Chondrocyte (in vitro differentiated cells): ENCODE measurements at places on chromosomes 3 and 15. TPM values are rescaled to one million over a fixed set of nuclear protein-coding genes. Genes with fewer than 3 reads are reported as not detected.

COL8A1 gene
- 2,310 to 3,570 TPM (median 2,343 TPM) in 3 replicates for total RNA-seq

SAMMSON gene
- total RNA-seq: 0.39 TPM in 1 of 3 replicates, not detected in the others

DNA sequence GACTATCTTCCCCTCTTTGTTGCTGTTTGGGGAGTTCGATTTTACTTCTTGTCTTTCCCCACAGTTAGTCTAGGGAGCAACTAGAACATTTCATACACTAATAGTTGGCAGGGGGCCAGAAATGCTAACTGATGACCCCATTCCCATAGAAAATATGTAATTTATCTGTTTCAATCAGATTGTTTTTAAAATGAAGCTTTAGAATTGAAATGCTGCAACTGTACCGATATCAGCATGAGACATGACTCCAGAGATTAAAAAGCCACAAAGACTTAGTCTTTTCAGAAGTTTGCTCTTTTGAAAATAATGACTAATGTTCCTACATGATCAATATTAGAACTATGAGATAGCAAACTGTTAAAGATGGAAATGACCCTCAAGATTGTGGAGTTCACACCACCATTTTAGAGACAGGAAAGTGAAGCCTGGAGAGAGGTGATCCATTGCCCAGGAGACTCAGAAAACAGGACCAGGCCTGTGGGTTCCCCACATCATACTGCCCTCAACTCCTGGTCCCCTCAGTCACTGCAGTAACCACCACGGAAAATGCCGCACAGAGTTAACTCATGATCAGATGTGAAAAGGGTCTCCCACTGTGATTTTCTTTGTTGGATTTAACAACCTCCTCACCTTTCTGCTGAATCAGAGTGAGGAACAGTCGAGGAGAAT lies 130.3 kb downstream of the CHDH start:
- no peaks in the 10 kb centered on the region for H3K27me3 ChIP-seq
- no peaks in the 10 kb centered on the region for H3K36me3 ChIP-seq
- peaks cover 8% of the 10 kb centered on the region for H3K4me1 ChIP-seq

DNA sequence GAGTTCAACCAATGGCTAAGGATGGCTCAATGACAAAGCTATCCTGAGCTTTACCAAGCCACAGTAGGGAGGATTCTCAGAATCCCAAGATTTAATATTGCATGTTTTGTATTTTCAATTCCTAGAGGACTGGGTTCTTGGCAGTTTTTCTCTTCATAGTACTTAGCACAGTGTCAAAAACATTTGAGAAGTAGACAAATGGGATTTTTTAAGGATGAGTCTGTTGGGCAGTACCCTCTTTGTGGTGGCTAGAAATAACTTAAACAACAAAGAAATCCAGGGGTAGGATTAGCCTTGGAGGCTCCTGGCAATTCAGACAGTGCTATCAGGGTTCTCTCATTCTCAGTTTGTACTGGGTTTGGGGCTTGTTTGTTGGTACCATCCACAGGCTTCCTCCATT lies 212.8 kb upstream of the RORA start:
- H3K4me3 ChIP-seq: no peak overlapping the region
- H3K27ac ChIP-seq: no peak overlapping the region
- H3K4me1 ChIP-seq: no peaks in the 10 kb centered on the region
- H3K36me3 ChIP-seq: no peaks in the 10 kb centered on the region
- peaks cover 11% of the 10 kb centered on the region for H3K27me3 ChIP-seq
- DNase-seq: no peak

SACM1L gene
- 34.2 to 44.1 TPM (median 34.5 TPM) in 3 replicates for total RNA-seq

GRCh38 chr3:151879679-151880415 lies 6.4 kb downstream of the SUCNR1 start:
- peaks cover 42% of the 10 kb centered on the region for H3K4me1 ChIP-seq
- H3K27me3 ChIP-seq: no peaks in the 10 kb centered on the region
- DNase-seq: no peak
- H3K4me3 ChIP-seq: no peak overlapping the region
- no peaks in the 10 kb centered on the region for H3K36me3 ChIP-seq

PEAK1 gene
- total RNA-seq: 143 to 206 TPM (median 148 TPM) in 3 replicates

ADAMTS7 gene
- total RNA-seq: 111 to 144 TPM (median 113 TPM) in 3 replicates

ZNF445 gene
- 17.5 to 22.8 TPM (median 20.4 TPM) in 3 replicates for total RNA-seq

GRCh38 chr15:75049392-75049791 lies 26.0 kb downstream of the PPCDC start:
- H3K27ac ChIP-seq: peak overlapping the region; percentile 36
- peaks cover 5% of the 10 kb centered on the region for H3K36me3 ChIP-seq
- no peaks in the 10 kb centered on the region for H3K27me3 ChIP-seq
- peaks cover 48% of the 10 kb centered on the region for H3K4me1 ChIP-seq
- H3K4me3 ChIP-seq: no peak overlapping the region

- H3K4me1 ChIP-seq: peaks cover 23% of the 10 kb centered on the region
- no peak overlapping the region for H3K27ac ChIP-seq
- H3K4me3 ChIP-seq: no peak overlapping the region
These were observed 73.1 kb downstream of the ATP2B2 start for GRCh38 chr3:10432156-10432845.

GRCh38 chr3:61343543-61343942 lies 92.3 kb upstream of the FHIT start:
- DNase-seq: no peak
- no peaks in the 10 kb centered on the region for H3K4me1 ChIP-seq
- H3K4me3 ChIP-seq: no peak overlapping the region
- no peak overlapping the region for H3K27ac ChIP-seq
- H3K27me3 ChIP-seq: peaks cover 5% of the 10 kb centered on the region
- no peaks in the 10 kb centered on the region for H3K36me3 ChIP-seq

GRCh38 chr15:90799639-90800170 lies 68.7 kb upstream of the FURIN start:
- no peaks in the 10 kb centered on the region for H3K4me1 ChIP-seq
- H3K36me3 ChIP-seq: no peaks in the 10 kb centered on the region

ATP8B4 gene
- total RNA-seq: not detected in 3 replicates

GRCh38 chr3:149969940-149970715 lies 567 bp downstream of the PFN2 start:
- peaks cover 20% of the 10 kb centered on the region for H3K36me3 ChIP-seq
- H3K4me3 ChIP-seq: peak overlapping the region; percentile 96
- no peak for DNase-seq
- H3K27me3 ChIP-seq: no peaks in the 10 kb centered on the region

CASR gene
- total RNA-seq: not detected in 3 replicates
